Activated CD4-positive, alpha-beta T cell treated with anti-CD3 and anti-CD28 coated beads for 48 hours (primary cell): ENCODE measurements at places on chromosomes 7 and 10.

DNA sequence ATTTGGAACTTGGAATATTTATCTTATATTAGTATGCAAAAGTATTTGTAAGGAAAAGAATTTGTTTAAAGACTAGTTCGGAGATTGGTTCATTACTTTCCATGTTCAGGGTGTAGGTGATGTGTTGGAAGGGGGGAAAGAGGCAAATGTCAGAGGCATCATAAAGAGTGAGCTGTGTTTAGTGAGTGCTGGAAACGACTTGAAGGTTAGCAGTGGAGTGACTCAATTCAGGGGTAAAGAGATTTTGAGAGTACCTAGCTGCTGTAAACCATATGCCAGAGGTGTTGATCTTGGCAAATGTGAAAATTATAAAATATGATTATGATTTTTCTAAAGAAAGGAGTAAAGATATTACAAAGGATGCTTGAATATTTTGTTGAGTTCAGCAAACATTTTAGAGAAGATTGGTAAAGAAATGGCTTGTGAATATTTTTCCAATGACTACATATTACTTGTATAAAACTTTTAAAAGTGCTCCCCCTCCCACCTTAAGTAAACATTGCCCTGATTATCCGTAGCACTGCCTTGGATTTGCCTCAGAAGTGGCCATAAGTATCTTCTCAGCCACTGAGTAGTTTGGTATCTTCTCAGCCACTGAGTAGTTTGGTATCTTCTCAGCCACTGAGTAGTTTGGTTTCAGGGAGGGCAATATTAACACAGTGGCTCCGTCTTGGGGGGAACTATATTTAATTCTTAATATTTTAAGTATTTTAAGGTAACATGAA lies 51.5 kb downstream of the ZNRF2 start:
- DNase-seq, result no peak

DNA sequence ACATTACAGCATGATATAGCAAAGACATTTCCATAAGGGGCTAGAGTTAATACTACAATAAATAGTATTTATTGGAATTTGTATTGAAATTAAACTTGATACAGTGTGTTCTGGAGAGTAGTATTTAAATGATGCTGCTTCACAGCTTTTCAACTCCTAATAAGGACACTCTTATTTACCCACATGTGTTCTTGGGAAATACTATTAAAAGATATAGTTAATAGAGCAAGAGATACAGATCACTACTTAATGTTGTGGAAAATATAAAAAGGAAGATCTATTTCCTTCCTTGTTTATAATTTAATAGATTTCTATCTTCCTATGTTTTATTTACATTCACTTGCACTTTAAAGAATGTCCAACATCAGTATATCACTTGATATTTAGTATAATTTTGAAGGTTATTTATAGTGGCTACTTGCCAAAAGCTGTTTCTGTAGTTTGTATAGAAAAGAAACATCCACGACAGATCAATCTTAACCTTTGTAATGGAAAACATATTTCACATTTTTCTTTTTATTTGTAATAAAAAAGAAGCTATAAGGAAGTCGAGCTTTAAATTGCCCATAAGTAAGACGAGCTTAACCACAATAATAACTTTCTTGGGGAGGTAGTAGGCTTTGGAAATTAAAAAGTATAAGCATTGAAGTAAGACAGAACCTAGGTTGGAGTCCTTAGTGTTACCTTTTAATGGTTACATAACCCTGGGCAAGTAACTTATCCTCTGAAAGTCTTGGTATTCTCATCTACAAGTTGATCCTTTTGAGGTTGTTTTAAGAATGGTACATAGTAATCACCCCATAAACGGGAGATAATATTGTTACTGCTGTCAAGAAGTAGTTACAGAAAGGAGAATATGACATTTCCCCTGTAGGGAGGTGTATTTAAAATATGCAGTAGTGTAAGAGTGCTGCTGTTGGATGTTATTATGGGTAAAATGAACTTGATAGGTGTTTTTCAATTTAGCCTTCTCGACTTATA lies 32.8 kb downstream of the CPED1 start:
- no peak for DNase-seq

GRCh38 chr7:34747867-34748727 lies 90.1 kb downstream of the NPSR1 start:
- DNase-seq, result no peak

GRCh38 chr7:46210467-46210866 lies 289.4 kb upstream of the IGFBP3 start:
- DNase-seq, result no peak

- DNase-seq, result peak; percentile 60
Observed at GRCh38 chr10:84156768-84157167, 16.8 kb upstream of the GPR15LG start.

DNA sequence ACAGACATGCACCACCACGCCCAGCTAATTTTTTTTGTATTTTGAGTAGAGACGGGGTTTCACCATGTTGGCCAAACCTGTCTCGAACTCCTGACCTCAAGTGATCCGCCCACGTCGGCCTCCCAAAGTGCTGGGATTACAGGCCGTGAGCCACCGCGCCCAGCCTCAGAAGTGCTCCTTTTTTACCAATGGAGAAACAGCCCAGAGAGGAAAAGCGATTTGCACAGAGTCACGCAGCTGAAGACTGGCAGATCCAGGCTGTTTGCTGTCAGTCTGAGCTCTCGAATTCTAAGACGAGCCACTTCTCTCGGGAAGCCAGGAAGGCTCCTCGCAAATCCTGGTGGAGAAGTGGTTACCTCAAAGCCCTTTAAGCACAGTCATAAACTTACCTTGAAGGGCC lies 57.4 kb upstream of the SDK1 start:
- DNase-seq, result no peak

DNA sequence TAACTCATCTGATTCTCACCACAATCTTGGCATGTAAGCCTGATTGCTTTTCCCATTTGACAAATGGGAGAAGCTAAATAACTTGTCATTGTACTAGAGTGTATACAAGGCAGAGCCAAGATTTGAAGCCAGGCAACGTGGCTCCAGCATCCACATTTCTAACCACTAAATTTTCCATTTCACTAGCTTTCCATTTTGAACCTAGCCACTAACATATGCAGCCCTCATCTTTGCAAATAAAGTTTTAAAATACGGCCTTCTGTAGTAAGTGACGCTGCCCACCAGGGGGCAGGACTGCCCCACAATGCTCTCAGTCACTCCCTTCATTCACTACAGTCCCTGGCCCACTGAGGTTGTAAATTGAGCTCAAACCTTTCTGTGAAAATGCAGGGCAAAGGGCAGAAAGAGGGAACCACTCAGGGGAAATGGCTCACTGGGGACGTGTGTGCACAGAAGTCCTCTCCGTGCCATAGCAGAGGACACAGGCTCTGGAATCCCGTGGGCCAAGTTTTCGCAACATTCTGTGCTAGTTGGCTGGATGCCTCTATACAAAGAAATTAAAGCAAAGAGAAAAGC lies 315.7 kb downstream of the TNS3 start:
- DNase-seq, result peak; percentile 64

DNA sequence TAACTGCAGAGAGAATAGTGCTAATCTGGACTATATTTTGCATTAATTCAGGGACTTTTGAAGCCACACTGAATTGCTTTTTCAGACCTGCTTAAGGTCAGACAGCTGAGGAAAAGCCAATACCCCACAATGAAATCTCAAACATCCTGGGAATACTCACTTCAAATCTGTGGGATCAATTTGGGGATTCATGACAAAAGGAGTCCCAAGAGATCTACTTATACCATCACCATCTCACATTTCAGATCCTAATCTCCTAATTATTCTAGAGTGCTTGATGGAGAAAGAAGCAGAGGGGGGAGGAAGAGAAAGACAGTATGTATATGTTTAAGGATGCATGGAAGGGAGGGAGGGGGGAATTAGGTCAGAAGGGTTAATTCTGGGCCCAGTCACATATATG lies 202.2 kb downstream of the CACNA2D1 start:
- DNase-seq, result no peak

GRCh38 chr7:26441611-26442277 lies 150.1 kb downstream of the SNX10 start:
- DNase-seq, result no peak

- no peak for DNase-seq
Observed at GRCh38 chr10:133401500-133401899, 7.5 kb downstream of the MTG1 start.

DNA sequence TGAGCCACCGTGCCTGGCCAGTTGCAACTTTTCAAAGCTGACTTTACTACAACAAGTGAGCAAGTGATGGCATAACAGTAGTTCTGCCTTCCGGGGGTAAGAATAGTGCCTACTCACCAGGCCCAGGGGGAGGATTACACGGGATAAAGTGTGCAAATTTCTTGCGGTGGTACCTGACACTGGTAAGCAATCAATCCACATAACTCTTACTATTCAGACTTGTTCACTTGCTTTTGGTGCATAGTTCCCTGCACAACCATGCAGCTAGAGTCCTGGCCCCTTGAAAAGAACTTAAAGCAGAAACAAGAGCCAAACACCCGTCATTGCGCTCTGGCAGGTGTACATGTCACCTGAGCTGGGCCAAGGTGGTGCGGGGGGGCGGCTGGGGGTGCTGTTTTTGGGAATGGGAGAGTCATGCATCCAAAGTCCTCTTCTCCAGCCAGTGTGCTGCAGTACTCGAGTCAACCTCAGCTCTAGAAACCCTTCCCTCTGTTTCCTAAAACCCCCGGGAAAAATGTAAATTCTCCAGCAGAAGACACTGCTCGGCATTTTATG lies 5.4 kb upstream of the COBL start:
- DNase-seq, result no peak

GRCh38 chr7:151207315-151207714 lies 3.0 kb downstream of the H2BK1 start:
- no peak for DNase-seq

GRCh38 chr7:13551503-13551902 lies 438.0 kb downstream of the ETV1 start:
- no peak for DNase-seq

DNA sequence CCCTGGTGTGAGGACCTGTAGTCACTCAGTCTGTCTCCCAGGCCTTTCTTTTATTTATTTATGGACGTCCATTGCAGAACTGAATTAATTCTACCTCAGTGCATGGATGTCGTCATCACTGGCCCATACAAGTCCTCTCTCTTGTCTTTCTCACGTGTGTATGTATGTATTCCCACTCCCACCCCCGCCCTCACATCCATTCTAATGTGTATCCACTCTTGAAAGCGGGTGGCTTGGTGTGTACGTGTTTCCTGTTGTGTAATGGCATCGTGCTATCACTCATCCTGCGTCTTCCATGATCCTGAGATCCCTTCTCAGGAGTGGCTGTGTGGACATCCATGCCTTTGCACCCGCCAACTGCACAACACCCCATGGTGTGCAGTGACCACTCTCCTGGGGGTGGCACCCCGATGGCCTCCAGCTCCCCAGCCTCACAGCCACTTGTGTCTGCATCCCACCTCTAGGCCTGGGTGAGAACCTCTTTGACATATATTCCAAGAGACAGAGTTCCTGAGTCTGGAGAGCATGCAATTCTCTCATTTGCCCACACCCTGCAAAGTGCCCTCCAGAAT lies 3.0 kb upstream of the AOC1 start:
- no peak for DNase-seq

GRCh38 chr10:124688386-124688785 lies 55.8 kb downstream of the FAM53B start:
- peak; percentile 25 for DNase-seq

DNA sequence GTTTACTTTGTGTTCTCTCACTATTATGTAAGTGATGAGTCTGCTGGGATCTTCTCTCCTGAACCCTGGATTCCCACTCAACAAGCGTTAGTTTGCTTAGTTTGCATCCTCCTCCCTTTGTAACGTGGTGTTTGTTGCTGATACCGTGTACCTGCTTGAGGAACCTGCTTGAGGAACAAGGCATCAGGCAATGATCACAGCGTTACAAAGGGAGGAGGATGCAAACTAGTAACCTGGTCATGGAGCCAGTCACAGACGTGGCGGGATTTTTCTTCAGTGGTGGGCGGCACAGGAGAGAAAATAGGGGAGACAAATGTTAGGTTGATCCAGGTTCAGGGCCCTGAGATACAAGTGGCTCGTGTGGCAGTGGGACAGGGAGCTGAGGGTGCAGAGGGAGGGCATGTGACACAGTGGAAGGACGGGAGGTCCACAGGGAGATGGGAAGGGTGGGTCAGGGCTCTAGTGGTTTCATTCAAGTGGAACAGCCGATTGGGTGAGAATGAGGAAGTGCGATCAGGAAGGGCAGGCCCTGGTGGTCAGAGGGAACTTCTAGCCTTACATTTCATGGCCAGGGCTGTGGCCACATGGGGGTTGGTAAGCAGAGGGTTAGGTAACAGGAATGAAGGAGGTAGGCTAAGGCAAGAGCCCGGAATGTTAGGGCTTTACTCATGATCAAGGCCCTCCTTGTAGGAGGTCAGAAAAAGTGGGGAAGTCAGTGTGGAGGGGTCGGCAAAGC lies 38.0 kb downstream of the SNX10 start:
- DNase-seq, result no peak

- DNase-seq, result no peak
Observed at GRCh38 chr7:11298220-11298619, 324.5 kb downstream of the PHF14 start.

DNA sequence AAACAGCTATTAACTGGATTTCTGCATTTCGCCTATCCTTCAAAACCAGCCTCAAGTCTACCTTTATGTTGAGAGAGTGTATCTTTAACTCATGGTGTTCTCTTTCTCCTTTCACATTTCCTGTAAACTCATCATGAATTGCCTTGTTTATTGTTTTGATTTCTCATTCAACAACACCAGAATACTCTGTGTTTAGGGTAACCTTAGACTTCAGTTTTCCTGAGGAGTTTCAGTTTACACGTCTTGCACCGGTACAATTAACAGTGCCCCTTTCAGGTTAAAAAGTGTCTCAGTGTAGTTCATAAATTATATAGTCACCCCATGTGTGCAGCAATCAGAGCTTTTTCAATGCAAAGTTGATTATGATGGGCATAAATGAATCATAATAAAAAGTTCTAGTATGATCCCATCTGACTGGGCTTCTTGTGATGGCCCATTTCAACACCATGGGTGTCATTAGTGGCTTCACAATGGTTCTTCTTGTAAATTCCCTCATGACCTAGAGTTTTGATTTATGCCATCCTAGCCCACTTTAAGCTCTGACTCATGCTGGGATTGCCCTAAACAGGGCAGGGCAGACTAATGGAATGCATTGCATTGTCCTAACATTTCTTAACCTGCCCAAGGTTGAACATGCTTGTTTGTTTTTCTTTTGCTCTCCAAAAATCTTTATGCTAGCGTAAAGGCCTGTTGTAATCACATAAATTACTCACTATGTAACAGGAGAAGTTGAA lies 22.0 kb downstream of the ITGB8 start:
- no peak for DNase-seq

DNA sequence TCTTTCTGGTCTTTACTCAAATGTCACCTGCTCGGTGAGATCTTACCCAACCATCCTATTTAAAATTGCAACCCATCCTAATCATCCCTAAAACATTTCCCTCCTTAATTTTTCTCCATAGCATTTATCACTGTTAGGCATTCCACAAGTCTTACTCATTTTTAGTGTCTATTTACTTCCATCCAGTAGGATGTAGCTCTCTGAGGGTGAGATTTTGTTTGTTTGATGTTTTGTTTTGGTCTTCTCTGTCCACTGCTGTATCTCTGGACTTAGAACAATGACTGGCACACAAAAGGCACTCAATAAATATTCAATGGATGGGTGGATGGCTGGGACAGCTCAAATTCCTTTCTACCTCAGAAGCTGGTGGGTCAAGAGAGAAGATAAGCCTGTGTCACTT lies 15.8 kb upstream of the DUSP5 start:
- no peak for DNase-seq

GRCh38 chr7:102834999-102835398 lies 77.8 kb upstream of the LRRC17 start:
- peak; percentile 29 for DNase-seq
